ENCODE measurements at places on chromosomes 11 and 22. TPM values are rescaled to one million over a fixed set of nuclear protein-coding genes. Genes with fewer than 3 reads are reported as not detected.

The GALNT18 gene
- 8.6 TPM for total RNA-seq

GRCh38 chr11:5090668-5091067 is 21.3 kb downstream of the OR52E1 start:
- H3K4me1 ChIP-seq: no peaks in the 10 kb centered on the region
- DNase-seq: no peak
- H3K27me3 ChIP-seq: no peaks in the 10 kb centered on the region
- H3K27ac ChIP-seq: no peak overlapping the region

The ZNF214 gene
- total RNA-seq: not detected

DNA sequence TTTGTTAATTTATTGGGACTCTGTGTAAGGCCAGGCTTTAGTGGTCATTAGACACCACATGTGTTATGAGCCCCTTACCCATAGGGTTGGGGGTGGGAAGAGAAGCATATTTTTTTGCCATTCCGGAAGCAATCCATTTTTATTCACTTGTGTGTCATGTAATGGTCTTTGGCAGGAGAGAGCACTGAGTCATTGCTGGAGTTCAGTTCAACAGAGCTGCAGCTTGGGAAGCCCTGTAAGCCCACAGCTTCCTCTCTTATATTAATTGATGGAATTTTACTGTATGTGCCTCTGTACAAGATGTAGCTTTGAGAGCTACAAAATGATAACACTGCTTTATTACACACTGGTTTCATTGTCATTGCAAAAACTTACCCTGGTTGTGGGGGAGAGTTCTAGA is 177.3 kb upstream of the SORL1-AS1 start:
- H3K27me3 ChIP-seq: no peaks in the 10 kb centered on the region
- H3K4me3 ChIP-seq: no peak overlapping the region
- no peak overlapping the region for H3K27ac ChIP-seq
- DNase-seq: no peak

The IRAG1 gene
- not detected for total RNA-seq

The SHANK2 gene
- not detected for total RNA-seq

The PRG2 gene
- total RNA-seq: 0.35 TPM

DNA sequence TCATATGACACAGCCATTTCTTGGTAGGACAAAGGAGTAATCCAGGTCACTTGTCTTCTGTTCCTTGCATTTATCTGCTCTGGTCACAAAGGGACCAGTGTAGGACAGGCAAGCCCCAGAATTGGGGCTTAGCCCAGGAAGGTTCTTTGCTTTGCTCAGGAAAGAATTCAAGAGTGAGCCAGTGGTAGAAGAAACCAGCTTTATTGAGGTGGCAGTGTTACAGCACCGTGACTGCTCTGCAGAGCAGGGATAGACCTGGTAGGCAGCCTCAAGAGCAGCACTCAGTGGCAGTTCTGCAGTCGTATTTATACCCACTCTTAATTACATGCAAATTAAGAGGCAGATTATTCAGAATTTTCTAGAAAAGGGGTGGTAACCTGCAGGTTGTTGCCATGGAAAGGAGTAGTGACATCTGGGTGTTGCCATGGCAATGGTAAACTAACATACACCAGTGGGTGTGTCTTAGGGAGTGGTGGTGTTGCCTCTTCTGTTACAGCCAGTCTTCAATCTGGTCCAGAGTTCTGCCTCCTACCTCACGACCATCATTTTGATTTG is 84.9 kb upstream of the RAB1B start:
- peak; percentile 59 for DNase-seq
- no peak overlapping the region for H3K4me3 ChIP-seq
- H3K27me3 ChIP-seq: no peaks in the 10 kb centered on the region
- no peak overlapping the region for H3K27ac ChIP-seq

DNA sequence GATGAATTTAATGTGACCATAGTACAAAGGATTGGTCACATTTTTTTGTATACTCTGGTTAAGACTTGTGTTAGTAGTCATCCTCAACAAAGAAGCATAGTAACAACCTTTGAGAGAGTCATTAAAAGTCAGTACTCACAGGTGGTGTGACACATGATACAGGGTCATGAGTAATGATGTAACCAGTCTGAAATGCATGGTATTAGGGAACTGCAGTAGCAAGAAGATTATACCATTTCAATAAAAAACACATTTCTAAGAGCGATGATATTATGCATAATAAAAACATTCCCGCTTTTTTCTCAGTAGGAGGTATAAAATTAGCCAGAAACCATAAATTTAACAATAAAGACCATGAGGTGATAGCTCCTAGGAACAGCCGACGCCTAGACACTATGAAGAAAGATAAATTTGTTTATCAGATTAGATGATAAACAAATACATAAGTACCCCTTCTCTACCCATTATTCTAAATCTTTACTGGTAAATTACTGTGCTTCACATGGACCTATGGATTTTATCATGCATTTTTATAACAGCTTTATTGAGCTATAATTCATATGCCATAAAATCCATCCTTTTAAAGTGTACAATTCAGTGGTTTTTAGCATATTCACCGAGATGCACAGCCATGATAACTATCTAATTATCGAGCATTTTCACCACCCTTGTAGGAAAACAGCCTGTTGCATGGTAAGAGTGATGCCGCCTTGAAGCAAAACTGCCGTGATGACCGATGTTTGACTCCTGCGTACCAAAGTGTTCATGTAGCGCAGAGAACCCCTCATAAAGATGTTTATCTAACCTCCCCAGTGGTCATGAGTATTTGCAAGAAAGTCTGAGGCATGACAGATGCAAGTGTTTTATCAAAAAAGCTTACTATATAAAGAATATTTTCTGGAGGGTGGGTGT is 41.8 kb downstream of the TMPRSS5 start:
- no peak overlapping the region for H3K27ac ChIP-seq
- DNase-seq: no peak
- peaks cover 14% of the 10 kb centered on the region for H3K27me3 ChIP-seq
- H3K36me3 ChIP-seq: no peaks in the 10 kb centered on the region
- no peaks in the 10 kb centered on the region for H3K4me1 ChIP-seq

- peaks cover 5% of the 10 kb centered on the region for H3K27me3 ChIP-seq
- H3K27ac ChIP-seq: no peak overlapping the region
- no peak overlapping the region for H3K4me3 ChIP-seq
- H3K4me1 ChIP-seq: peaks cover 22% of the 10 kb centered on the region
- H3K36me3 ChIP-seq: no peaks in the 10 kb centered on the region
- peak; percentile 91 for DNase-seq
Measured at GRCh38 chr11:76680518-76681425, 10.2 kb upstream of the LRRC32 start.

DNA sequence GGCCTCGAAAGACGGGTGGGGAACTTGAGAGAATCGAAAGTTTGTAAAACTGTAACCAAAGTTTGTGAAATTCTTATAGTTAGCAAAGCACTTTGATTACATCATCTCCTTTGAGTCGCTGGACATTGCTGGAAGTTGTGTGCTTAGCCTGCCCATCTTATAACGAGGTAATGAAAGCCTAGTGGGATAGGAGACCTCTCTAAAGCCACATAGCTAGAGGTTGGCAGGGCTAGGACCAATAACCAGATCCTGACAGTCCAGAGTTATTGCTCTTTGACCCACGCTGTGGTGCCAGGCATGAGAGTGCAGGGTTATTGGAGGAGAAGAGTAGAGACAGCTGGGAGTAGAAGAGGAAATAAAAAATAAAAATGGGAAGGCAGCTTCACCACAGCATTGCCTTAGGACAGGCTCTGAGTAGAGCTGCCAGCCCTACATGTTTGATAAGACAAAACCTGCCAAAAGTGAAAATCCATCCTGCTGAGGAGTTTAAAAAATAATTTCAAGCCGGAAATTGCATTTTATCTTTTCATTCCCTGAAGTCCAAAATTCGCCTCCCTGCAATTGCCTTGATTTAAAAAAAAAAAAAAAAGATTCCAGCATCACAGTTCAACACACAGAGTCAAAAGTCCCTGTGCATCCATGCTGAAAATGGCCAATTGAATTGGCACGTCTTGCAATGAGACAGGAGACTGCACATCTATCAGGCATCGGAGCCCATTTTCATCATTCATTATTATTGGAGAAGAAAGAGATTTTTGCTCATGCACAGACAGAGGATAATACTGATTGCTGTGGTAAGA is 225.5 kb upstream of the POU2AF2 start:
- no peak overlapping the region for H3K27ac ChIP-seq
- no peaks in the 10 kb centered on the region for H3K4me1 ChIP-seq
- no peak for DNase-seq
- peaks cover 11% of the 10 kb centered on the region for H3K27me3 ChIP-seq
- no peak overlapping the region for H3K4me3 ChIP-seq
- no peaks in the 10 kb centered on the region for H3K36me3 ChIP-seq
